ENCODE measurements at places on chromosomes 3 and 15.

DNA sequence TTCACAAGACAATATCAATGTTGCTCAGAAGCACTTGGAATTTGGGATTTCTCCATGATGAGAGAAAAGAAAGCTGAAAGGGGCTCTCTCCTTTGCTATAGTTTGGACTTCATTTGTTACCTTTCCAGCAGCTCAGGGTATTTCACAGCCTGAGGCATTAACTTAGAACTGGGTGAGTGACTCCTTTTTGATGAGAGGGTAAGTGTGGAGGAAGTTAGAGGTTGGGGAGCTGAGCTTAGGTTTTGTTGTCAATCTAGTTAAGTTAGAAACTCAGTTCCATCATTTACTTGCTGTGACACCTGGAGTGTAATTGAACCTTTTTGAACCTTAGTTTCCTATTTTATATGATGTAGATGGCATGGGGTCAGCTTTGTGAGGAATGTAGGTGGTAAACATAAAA, 359.1 kb downstream of the PDCD6IP start:
- no peak for DNase-seq

DNA sequence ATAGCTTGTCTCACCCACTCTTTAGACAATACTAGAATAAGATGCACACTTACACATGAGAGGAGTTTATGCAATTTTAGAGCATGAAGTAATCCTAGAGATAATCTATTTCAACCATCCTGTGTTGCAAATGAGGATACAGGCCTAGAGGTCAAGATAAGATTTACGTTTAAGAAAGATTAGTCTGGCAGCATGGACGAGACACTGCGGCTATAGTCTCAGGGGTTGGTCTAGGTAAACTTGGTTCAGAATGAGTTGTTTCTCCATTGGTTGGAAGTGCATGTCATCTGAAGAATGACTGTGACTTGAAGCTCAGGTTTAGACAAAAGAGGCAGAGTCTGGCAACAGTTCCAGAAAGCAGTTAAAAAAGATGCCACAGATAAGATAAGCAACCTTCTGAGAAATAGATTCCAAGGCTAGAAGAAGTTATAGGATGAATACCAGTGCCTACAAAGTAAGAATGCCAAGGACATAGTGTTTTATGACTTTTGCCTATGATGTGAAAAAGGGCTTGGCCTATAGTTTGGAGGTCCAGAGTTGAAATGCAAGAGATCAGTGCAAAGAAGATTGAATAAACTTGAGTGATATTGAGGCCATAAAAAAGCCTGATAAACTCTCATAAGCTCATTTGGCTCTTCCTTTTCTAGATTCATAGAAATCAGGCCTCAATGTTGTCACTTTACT, 631.0 kb downstream of the SQOR start:
- DNase-seq, result no peak

DNA sequence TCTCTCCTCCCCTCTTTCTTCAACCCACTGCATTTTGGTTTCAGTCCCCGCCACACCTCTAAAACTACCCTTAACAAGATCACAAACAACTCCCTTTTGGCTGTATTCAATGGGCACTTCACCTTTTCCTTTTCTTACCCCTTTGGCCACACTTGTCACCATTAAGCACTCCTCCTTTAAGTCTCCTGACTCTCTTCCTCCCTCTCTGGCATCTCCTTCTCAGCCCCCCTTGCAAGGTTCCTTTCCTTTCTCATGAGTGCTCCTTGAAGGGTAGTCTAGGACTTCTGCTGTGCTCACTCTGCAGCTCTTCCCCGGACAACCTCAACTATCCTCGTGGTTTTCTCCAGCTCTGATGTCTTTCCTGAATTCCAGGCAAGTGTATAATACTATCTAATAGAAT, 103.7 kb downstream of the RPL22L1 start:
- DNase-seq, result no peak

DNA sequence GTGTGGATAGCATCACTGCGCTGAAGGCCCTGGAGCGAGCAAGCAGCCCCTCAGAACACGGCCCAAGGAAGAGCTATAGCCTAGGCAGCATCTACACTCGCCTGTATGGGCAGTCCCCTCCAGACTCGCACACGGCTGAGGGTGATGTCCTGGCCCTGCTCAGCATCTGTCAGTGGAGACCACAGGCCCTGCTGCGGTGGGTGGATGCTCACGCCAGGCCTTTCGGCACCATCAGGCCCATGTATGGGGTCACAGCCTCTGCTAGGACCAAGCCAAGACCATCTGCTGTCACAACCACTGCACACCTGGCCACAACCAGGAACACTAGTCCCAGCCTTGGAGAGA, 20.5 kb downstream of the ATRIP start:
- DNase-seq, result no peak

GRCh38 chr15:80419546-80419945, 15.4 kb downstream of the ARNT2 start:
- DNase-seq, result no peak

DNA sequence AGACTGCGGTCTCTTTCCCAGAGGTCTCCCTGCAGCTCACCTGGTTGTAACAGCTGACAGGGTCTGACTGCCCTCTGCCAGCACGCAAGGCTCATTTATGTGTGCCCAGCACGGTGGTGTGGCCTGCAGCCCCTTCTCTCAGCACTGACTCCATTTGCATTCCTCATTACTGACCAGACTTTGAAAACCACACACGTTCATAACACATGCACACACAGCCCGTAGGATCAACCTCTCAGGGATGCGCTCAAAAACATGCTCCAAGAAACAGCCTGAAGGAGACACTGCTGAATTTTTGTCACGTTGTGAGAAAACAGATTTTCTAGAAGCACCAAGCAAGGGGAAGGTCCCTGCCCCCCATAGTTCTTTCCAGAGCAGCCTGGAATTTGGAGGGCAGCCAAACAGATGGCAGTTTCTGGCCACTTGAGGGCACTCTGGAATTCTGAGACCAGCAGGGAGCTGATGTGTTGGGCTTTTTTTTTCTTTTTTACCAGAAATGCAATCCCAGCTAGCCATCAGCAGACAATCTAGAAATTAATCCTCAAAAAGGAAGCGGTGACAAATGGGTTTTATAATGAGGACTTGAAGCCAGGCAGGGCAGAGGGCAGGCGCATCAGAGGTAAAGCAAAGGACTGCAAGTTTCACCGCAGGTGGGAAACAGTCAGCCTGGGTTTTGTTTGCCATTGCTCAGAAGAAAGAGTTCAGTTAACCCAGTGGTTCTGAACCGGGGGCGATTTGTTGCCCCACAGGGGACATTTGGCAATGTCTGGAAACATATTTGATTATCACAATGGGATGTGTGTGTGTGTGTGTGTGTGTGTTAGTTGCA, 170.5 kb upstream of the PROK2 start:
- DNase-seq, result peak; percentile 30
